ENCODE measurements at places on chromosomes 3 and 15. TPM values are rescaled to one million over a fixed set of nuclear protein-coding genes. Genes with fewer than 3 reads are reported as not detected.

Gene RTP1
- not detected for polyA plus RNA-seq

Gene ADAM10
- 19.5 TPM for polyA plus RNA-seq

- DNase-seq: no peak
These were observed 17.7 kb downstream of the SEC62 start for GRCh38 chr3:169984292-169984691.

GRCh38 chr15:32952901-32953532, 235.2 kb downstream of the GREM1 start:
- peak; percentile 80 for DNase-seq
